ENCODE measurements at places on chromosomes 5 and 9.

DNA sequence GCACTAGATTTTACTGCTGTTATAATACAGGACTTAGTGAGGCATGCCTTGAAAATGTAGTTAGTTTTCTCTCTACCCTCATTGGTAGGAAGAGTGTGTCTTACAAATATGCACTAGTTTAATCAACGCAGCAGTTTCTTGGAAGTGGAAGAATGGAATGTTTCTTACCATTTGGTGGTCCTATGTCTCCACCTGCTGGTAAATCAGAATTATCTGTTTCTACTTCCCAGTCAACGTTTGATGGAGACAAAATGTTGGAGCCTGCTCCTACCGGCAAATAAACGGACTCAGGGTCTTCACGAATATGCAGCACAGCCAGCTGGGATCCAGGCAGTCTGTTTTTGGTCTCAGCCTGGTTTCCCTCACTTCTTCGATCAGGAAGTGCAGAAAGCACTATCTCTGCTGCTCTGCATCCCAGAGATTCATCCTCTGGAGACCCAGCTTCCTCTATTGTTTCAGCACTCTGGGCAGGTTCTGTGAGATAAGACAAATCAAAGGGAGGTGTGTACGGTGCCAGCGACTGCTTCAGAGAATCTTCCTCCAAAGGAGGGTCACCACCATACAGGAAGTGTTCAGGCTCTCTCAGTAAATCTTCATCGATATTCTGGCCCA, 59.5 kb upstream of the PCA3 start:
- peak; percentile 87 for DNase-seq

DNA sequence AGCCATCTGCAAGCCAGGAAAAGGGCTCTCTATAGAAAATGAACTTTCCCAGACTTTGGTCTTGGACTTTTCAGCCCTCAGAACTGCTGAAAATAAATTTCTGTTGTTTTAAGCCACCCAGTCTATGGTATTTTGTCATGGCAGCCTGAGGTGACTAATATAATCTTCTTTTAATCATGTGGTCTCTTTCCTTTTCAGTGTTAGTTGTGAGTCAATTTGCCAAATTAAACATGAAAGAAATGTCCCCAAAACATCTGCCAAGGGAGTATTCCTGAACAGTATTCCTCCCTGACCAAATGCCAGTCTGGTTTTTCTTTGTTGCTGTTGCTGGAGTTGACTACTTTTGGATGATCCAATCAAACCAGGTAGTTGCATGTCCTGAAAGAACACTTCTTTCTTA, 4.7 kb upstream of the YTHDC2 start:
- no peak for DNase-seq

DNA sequence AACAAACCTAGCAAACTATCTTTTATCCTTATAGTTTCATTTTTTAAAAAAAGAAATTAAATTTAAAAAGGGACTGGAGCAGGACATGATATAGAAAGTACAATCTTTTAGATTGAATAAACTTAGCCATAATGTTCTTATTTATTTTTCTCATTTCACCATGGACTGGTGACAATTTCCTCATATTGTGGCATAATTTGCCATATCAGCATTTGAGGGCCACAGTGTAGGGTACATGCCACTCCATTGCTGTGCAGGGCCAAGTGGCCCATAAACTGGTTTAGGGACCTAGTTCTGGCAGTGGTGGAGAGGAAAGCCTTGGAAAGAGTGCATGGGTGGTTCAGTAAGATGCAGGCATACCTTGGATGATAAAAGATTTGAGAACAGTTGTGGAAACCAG, 232.9 kb upstream of the ELL2 start:
- DNase-seq = no peak

DNA sequence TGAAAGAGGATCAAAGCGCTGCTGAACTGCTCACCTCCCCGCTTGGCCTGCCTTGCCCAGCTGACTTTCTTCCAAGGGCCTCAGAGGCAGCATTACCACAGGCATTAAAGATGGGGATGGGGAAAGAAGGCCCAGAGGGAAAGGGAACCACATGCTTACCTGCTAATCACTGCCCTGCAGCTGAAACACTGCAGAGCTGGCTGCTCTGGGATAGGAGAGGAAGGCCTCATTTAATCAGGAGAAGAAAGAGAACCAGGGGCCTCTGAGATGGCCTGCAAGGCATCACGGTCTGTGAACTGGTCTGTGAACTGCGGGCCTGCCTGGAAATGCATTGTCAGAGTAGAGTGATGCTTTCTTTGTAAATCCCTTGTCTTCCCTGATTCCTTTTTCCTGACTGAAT, 44.8 kb downstream of the PTCD2 start:
- no peak for DNase-seq

GRCh38 chr9:35553670-35554543, 51.2 kb upstream of the TESK1 start:
- peak; percentile 84 for DNase-seq

DNA sequence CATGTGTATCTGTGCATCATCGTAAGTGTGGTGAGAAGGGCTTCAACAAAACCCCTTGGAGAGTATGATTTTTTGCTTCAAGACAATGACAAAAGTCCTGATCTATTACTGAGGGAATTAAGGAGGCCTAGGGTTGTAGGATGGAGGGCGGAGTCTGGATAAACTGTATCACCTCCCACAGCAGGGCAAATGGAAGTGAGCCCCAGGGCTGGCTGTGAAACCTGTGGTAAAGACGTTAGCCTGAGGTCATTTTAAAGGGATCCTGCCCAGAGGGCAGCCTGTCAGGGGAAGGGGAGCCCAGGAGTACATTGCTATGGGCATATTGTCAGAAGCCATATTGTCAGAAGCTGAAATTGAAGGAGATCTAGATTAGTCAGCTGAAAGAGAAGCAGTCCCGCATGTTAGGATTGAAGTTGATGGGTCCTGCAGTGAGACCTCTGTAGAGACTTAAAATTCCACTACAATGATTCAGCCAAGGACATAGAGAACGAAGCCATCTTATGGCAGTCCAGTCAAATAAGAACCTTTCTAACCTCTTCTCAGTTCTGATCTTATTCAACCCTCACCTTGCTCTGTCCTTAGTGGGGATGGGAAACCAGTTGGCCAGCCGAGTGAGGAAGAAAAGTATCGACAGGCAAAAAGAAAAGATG, 26.9 kb downstream of the ADGRV1 start:
- DNase-seq = no peak

DNA sequence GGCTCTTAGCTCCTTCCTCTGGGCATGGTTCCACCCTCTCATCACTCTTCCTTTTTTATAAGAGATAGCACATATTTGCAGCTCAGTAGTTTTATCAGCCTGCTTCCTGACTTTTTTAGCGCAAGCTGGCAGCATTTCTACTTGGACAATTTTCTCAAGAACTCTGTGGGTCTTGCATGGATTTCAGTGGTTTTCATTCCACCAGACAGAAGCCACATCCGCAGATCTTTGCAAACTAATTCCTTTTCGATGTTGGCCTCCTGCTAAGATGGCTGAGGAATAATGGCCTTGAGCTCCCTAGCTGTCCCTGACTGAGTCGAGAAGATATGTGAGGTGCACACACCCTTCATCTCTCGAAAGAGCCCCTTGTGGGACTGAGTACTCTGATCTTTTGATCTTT, 49.5 kb downstream of the GALNT12 start:
- DNase-seq = no peak

DNA sequence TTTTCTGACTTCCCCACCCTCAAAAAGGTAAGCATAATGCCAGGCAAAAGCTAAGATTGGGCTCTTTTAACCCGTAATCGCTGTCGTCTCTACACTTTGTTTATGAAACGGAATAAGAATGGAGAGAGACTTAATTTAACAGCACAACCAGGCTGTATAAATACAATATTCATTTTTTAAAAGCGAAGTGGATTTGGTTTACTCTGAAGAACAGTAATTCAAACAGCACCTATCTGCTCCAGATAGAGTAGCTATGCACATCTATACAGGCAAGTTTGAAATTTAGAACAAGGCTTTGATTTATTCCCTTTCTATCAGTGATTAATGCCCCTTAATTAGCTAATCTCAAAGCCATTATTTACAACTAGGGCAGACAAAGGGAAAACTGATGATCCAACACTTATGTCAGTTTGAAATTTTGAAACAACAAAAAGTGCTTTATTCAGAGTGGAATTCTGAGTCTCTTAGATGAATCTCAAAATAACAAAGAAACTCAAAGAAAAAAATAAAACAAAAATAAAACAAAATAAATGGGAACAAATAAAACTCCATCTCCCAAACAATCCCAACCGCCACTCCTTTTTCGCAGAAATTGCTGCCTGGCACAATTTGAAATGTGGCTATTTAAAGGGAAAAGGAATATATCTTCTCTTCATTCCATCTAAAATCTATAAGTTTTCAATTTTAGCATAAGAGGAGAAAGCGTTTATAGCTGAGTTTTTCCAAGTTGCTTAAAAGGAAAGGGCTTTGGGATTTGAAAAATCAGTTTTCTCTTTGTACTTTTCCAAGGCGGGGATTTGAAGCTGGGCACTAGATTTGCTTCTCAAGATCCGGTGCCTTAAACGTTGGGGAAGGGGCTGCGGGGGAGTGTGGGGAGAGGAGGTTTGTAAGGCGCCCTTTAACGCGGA, 298.6 kb downstream of the PARP8 start:
- DNase-seq = no peak

- no peak for DNase-seq
Measured at GRCh38 chr5:57042524-57042931, 90.6 kb upstream of the MIER3 start.

GRCh38 chr9:86563936-86564335, 209.7 kb upstream of the TUT7 start:
- no peak for DNase-seq

- no peak for DNase-seq
Measured at GRCh38 chr5:153080940-153081339, 409.5 kb upstream of the GRIA1 start.

GRCh38 chr9:4366591-4367330, 66.9 kb upstream of the GLIS3 start:
- DNase-seq = peak; percentile 64

DNA sequence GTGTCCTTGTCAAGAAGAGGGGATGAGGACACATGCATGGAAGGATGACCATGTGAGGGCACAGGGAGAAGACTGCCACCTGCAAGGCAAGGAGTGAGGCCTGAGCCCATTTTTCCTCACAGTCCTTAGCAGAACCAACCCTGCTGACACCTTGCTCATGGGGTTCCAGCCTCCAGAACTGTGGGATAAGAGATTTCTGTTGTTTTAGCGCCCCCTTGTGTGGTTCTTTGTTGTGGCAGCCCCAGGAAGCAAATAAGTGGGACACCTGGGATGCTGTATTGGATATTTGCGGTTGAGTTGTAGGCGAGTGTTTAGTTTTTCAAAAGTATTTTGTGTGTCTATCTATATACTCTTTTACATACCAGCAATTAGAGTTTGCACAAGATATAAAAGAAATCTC, 206.4 kb downstream of the NXNL2 start:
- peak; percentile 31 for DNase-seq

GRCh38 chr5:68745448-68745847, 348.4 kb upstream of the SLC30A5 start:
- DNase-seq = no peak

- DNase-seq = no peak
Measured at GRCh38 chr5:68000805-68001204, 214.8 kb upstream of the PIK3R1 start.

DNA sequence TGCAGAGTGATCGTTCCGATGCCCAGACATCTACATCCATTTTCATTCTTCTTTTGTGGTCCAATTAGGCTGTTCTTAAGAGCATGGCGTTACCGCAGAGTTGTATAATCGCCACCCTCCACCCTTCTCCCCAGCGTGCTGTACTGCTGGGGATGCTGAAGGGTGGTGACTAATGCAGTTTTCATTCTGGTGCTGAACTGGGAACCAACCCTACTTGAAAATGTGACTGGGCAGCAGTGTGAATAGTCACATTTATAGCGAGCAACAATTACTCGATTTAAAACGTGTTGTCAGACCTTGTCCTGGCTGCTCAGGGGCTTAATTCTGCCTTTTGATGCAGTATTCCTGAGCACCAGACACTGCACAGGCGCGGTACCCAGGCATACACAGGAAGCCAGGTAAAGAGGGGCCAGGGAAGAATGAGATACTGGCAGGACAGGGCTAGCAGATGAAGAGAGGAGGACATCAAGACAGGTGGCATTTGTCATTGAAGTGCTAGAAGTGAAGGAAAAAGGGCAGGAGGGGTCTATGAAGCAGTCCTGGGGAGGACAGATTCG, 719 bp upstream of the ISCA1 start:
- no peak for DNase-seq
